ENCODE measurements at places on chromosomes 16 and 17.
A peak's percentile ranks its signal among the peaks of the same experiment; 100 is the strongest.

GRCh38 chr16:2173916-2174315, 18.3 kb downstream of the TRAF7 start:
- DNase-seq: no peak

DNA sequence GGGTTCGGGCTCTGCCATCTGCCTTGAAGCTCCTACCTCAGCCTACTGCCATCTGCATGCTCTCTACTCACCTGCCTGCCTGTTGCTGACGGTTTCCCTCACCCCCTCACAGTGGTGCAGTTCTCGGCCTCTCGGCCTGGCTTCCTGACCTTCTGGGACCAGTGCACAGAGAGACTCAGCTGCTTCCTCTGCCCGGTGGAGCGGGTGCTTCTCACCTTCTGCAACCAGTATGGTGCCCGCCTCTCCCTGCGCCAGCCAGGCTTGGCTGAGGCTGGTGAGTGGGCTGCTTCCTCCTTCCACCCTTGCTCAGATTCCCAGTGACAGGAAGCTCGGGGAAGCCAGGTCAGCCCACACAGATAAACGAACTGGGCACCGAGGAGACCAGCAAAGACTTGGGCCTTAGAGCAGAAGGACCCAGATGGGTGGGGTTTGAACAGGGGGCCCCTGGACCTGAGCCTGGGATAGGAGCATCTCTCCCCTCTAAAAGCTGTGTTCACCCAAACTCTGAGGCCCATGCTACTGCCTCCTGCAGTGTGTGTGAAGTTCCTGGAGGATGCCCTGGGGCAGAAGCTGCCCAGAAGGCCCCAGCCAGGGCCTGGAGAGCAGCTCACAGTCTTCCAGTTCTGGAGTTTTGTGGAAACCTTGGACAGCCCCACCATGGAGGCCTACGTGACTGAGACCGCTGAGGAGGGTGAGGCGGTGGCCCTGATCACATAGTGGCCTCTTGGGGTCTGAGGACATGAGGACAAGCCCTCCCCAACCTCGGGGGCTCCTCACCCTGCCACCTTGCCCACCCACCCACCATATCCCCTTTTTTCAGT, 16.4 kb downstream of the RIPOR1 start:
- DNase-seq: no peak

DNA sequence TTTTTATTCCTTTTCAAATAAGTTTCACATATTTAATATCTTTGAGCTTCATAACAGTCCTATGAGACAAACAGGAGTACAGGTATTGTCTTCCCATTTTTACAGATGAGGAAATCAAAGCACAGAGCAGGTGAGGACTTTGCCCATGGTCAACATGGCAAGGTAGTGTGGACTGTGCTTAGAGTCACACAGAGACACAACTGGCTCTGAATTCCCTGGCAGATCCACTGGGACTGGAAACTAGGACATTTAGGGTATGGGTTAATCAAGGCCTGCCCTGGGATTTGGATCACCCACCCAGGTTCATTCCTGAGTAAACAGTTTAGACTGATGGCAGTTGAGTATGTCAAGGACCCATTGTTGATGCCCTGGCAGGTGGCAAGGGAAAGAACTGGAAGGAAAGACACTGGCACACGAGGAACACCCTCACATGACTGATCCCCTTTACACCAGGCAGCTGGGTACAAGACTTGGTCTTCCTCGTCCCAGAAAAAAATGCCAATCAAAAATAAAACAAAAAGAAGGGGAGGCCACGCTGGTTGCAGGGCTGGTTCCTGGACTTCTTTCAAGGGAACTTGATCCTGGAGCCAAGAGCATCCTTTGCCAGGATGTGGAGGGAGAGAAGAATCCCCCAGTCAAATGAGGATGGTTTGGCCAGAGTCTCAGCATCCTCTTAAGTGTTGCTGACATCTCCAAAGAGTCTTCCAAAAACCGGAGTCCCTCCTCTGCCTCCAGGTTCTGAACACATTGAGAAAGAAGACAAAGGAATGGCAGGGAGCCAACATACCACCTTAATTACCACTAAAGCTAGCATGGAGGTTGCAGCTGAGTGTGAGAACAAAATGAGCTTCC, 34.9 kb downstream of the CHD9 start:
- no peak for DNase-seq

DNA sequence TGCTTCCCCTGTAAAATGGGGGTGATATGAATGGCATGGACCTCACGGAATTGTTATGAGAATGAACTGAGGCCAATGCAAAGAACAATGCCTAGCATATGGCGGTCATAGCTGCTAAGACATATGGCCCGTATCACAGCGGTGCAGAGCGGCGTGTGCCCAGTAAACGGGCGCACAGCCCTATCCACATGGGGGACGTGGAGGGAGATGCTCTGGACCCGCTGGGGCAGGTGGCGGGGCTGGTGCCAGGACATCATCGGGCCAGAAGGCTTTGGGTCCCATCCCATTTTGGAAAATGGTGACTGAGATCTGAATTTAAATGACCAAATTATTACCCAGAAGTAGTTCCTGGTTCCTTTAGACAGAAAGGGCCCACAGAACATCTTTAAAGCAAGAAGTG, 18.5 kb upstream of the CPSF4L start:
- no peak for DNase-seq

DNA sequence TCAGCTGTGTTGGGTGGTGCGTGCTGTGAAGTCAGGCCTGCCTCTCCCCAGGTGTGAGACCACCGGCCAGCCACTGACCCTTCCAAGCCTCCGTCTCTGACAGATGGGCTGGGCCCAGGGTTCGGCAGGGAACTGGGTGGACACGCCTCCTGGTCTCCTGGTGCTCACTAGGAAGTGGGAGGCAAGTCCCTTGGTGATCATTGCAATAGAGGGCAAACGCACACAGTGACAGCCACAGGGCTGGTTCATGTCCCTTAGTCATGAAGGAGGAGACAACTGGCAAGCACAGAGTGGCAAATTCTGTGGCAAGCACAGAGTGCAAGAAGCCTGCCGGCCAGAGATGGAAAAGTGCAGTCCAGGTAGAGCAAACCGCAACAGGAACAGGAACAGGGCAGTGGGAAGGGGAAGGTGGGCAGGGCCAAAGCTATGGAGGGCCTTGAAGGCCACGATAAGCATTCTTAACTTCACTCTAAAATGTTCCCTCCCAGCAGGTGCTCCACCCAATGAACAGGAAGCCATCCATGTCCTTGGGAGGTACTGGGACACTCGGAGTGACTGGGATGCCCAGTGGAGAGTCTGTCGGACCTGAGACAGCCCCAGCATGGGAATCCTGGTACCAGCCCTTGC, 21.9 kb downstream of the USP7 start:
- DNase-seq: no peak

DNA sequence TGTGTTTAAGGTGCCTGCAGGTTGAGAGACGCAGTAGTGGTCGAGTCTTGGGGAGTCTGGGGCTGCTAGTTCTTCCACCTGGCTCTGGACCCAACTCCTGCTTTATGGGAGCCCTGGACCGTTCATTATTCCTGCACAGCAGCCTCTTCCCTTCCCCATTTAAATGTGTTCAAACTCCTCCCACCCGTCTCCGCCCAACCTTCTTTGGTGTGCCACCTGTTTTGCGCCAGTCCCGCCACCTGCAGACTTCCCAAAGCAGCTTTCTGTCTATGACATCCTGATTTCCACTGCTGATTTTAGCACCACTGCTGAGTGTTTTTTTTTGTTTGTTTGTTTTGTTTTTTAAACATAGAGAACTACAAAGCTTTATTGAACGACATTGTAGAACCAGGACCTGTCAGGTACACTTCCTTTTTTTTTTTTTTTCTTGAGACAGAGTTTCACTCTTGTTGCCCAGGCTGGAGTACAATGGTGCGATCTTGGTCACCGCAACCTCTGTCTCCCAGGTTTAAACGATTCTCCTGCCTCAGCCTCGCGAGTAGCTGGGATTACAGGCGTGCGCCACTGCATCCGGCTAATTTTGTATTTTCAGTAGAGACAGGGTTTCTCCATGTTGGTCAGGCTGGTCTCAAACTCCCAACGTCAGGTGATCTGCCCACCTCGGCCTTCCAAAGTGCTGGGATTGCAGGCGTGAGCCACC, 12.8 kb downstream of the ADORA2B start:
- DNase-seq: no peak

DNA sequence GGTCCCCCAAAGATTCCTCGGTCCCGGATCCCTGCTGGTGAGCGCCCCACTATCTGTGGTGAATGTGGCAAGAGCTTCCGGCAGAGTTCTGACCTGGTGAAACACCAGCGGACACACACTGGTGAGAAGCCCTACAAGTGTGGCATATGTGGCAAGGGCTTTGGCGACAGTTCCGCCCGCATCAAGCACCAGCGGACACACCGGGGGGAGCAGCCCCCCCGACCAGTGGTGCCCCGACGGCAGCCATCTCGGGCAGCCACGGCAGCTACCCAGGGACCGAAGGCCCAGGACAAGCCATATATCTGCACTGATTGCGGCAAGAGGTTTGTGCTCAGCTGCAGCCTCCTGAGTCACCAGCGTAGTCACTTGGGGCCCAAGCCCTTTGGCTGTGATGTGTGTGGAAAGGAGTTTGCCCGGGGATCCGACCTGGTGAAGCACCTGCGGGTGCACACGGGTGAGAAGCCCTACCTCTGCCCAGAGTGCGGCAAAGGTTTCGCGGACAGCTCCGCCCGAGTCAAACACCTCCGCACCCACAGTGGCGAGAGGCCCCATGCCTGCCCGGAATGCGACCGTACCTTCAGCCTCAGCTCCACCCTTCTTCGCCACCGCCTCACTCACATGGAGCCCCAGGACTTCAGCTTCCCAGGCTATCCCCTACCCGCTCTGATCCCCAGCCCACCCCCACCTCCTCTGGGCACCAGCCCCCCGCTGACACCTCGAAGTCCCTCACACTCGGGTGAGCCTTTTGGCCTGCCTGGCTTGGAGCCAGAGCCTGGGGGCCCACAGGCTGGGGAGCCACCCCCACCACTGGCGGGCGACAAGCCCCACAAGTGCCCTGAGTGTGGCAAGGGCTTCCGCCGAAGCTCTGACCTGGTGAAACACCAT, 2.8 kb downstream of the ZNF48 start:
- no peak for DNase-seq

DNA sequence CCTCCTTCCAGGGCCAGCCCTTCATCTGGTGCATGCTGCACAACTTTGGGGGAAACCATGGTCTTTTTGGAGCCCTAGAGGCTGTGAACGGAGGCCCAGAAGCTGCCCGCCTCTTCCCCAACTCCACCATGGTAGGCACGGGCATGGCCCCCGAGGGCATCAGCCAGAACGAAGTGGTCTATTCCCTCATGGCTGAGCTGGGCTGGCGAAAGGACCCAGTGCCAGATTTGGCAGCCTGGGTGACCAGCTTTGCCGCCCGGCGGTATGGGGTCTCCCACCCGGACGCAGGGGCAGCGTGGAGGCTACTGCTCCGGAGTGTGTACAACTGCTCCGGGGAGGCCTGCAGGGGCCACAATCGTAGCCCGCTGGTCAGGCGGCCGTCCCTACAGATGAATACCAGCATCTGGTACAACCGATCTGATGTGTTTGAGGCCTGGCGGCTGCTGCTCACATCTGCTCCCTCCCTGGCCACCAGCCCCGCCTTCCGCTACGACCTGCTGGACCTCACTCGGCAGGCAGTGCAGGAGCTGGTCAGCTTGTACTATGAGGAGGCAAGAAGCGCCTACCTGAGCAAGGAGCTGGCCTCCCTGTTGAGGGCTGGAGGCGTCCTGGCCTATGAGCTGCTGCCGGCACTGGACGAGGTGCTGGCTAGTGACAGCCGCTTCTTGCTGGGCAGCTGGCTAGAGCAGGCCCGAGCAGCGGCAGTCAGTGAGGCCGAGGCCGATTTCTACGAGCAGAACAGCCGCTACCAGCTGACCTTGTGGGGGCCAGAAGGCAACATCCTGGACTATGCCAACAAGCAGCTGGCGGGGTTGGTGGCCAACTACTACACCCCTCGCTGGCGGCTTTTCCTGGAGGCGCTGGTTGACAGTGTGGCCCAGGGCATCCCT, 7.4 kb downstream of the NAGLU start:
- no peak for DNase-seq

DNA sequence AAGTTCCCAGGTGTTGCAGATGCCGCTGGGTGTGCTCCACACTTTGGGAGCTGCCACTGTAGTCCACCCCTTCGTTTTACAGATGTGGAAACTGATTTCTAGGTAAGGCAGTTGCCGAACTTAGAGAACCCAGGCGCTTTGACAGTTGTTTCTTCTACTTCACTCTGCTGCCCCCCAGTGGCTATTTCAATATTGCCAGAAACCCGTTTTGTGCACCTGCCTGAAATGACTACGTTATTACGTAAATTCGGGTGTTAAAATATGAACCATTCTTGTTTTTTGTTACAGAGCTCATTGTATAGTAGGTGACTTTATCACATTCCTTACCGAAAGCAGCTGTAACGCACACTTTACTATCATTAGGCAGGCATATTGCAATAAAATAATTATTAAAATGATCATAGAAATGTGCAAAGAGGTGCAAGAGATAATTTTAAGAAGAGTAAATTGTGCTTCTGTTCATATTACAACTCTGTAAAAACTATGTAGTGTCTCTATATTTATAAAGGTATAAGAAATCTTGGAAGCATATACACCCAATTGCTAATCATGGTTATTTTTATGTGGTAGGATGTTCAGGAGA, 44.9 kb downstream of the OTOA start:
- peak; percentile 13 for DNase-seq

DNA sequence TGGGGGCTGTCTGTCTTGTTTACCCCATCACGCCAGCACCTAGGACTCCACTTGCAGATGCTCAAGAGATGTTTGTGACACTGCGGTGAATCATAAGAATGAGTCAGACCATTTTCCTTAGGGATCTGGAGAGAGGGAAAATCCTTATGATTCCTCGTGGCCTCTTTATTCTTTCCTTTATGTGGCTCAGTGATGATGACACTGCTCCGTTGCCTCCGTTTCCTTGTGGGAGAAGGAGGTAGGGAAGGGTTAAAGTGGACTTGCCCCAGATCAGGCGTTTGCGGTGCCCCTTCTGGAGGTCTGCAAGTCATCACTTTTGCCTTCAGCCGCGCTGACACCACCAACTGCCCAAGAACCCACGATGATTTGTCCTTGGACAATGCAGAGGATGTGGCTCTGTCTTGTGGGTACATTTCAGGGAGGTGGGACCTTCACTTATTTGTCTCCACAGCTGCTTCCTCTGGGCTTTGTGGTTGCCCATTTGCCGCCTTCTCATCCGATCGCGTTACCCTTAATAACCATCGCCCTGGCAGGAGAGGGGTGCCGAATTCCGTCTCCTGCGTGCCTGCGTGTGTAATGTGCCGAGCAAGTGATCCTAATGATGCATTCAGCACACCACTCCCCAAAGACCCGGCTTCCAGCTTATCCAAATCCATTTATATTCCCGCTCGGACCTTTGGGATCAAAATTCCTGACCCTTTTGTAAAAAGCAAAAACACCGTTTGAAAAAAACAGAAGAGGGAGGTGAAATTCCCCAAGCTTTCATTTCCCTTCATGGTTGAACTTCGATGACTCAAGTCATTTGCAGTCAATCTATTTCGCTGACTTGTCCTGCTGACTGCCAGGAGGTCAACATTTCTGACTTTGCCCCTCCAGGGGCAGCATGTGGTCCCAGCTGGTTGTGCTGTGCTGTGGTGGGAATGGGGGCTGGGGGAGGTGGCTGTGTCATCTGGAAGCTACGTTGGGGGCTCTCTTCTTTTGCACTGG, 87.2 kb upstream of the IRX3 start:
- peak; percentile 53 for DNase-seq
